ENCODE measurements at places on chromosomes 16 and 17.

- DNase-seq: no peak
Observed at GRCh38 chr17:32259586-32259985, 6.0 kb upstream of the RHBDL3 start.

- DNase-seq: no peak
Observed at GRCh38 chr17:31428111-31428510, 36.6 kb downstream of the RAB11FIP4 start.

DNA sequence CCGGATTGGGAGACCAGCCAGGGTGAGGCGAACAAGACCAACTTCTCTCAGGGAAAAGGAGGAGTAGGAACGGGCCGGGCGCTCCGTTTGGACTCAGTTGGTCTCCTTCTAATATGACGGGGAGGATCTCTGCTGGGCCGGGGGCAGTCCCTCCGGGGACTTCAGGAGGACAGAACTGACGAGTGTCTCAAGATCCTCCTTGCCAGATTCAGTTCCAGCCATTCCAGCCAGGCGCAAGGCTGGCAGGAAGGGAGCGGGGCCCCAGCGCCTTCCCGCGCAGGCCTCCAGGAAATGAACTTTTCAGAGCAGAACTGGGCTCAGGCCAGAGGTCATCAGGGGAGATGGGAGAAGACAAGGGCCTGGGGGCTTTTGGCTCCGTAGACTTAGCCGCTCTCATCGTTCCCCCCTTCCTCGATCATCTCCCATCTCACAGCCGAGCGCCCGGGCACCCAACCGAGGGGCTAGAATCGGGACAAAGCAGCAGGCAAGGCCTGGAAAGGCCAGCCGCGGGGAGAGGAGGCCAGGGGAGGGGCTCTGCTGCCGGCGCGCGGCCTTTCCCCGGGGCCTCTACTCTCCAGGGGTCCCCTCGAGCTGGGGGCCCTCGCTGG lies 1.6 kb downstream of the ZNF423 start:
- DNase-seq: no peak

DNA sequence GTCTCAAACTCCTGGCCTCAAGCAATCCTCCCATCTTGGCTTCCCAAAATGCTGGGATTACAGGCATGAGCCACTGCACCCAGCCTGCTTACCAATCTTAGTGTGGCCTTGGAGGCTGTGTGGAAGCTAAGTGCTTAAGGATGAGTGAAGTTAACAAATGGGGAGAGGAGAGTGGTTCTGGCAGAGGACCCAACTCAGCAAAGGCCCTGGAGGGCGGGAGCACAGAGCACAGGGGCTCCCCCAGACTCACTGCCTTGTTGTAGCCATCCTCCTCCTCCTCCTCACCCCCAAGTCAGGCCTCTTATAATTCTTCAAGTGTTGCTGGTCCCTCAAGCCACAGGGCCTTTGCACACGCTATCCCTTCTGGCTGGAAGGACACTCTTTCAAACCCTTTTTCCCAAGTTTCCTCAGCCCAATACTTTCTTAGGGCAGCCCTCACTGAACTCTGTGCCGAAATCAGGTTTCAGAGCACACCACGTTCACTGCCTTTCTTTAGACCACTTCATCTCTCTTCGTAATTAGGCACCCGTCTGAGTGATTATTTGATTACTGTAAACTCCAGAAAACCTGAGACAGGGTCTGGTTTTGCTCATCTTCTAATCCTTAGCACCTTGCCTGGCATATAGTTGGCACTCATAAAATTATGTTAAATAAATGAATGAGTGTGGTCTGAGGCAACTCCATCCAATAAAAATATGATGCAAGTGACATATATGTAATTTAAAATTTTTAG lies 23.4 kb downstream of the NGFR start:
- no peak for DNase-seq

GRCh38 chr17:64328036-64328858 lies 62.4 kb downstream of the PECAM1 start:
- DNase-seq: no peak

- DNase-seq: no peak
Observed at GRCh38 chr16:14955546-14956231, 18.4 kb downstream of the NPIPA1 start.

GRCh38 chr17:49557312-49558024 lies 18.2 kb upstream of the NXPH3 start:
- peak; percentile 54 for DNase-seq

DNA sequence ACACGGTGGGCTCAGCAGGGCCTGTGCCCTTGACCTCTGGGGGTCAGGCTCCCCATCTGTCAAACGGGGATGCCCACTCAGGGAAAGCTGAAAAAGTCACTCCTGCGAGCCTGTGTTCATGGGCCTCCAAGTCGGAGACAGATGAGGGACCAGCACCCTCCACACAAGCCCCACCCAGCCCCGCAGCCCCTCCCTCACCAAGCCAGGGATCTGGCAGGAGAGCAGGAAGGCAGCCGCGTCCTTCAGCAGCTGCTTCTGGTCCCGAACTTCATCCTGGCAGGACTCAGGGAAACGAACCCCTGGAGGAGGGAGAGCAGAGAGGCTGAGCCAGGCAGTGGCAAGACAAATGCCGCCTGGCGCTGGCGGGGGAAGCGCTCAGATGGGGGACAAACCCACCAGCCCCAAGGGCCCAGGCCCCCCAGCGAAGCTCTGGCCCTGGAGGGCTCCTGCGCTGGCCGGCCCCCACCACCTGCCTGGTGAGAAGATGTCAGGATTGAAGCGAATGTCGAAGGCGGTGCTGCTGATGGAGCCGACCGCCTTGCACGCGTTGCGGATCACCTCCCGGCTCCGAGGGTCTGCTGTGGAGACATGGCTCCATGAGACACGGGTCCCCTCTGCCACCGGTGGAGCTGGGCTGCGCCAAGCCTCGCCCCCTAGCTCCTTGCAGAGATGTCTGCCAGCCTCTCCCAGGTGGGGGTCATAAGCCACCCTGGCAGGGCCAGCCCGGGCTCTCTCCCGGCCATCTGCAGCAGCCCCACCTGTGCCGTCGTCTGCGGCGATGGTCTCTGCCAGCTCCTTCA lies 15.4 kb downstream of the CLUH start:
- no peak for DNase-seq

DNA sequence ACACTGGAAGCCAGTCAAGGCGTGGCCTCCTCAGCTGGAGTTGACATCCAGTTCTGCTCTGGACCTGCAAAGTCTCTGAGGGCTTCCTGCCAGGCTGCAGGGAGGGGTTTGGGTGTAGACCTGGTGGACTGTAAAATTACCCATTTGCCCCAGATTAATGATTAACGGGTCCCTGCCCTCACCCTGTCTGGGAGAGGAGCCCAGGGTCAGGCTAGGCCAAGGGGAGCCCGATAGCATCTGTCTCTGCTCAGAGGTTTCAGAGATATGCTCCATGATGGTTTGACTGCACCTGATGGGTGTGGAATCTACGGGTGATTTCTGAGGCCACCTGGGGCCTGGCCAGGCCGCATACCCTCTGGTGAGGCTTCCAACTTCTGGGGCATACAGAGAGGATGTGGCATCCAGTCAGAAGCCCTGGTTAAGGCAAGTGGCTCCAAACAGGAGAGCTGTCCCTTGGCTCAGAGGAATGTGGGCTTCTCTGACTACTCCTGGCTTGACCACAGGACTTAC lies 11.2 kb downstream of the PPY start:
- DNase-seq: no peak

- DNase-seq: no peak
Observed at GRCh38 chr16:63447121-63447520, 1410.9 kb upstream of the CDH8 start.

GRCh38 chr17:67435786-67436185 lies 58.7 kb downstream of the PITPNC1 start:
- DNase-seq: no peak

- DNase-seq: no peak
Observed at GRCh38 chr16:49670627-49671026, 185.3 kb downstream of the ZNF423 start.

- no peak for DNase-seq
Observed at GRCh38 chr17:601244-601925, 113.3 kb downstream of the VPS53 start.

DNA sequence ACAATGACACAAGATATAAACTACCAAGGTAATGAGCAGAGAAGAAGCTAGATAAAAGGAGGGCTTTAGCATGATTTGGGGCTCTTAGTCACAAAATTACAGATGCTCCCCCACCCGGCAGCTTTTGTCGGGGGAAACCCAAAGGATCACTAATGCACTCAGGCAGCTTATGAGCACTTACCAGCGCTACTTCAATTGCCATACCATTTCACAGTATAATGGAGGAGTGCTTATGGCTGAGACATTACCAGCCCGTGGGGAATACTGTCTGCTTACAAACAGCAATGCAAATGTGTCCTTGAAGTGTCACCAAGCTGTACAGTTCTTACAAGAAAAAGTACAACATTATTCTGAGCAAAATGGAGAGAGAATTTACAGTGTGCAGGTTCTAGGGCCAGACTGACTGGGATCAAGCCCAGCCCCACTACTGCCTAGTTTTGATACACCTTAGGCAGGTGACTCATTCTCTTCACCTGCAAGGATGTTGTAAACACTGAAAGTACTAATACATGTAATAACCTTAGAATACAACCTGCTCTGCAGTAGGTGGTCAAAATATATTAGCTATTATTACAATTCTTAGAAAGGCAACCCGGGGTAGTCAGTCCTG lies 16.3 kb downstream of the ANKFY1 start:
- DNase-seq: no peak

- DNase-seq: no peak
Observed at GRCh38 chr17:67853703-67854102, 28.4 kb downstream of the BPTF start.

GRCh38 chr16:10045291-10045775 lies 136.9 kb downstream of the GRIN2A start:
- no peak for DNase-seq

DNA sequence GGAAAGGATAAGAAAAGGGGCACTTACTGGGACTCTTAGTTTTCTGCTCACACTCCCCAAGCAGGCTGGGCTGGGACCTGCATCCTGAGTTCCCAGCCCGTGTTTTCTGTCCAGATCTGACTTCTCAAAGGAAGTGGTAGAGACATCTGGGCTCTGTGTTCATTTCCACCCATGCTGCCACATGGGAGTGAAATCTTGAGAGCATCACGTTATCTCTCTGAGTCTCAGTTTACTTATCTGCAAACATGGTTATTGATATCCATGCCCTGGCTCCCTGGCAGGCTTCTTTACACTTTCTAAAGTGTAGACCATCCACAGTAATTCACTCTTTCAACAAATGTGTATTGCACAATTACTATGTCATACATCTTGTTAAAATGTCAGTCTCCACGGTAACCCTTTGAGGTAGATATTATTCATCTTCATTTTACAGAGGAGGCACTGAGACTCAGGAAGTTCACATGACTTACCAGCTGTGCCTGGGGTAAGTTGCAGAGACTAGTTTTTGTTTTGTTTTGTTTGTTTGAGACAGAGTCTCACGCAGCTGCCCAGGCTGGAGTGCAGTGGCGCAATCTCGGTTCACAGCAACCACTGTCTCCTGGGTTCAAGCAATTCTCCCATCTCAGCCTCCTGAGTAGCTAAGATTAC lies 3.4 kb downstream of the ZNF688 start:
- DNase-seq: peak; percentile 74

DNA sequence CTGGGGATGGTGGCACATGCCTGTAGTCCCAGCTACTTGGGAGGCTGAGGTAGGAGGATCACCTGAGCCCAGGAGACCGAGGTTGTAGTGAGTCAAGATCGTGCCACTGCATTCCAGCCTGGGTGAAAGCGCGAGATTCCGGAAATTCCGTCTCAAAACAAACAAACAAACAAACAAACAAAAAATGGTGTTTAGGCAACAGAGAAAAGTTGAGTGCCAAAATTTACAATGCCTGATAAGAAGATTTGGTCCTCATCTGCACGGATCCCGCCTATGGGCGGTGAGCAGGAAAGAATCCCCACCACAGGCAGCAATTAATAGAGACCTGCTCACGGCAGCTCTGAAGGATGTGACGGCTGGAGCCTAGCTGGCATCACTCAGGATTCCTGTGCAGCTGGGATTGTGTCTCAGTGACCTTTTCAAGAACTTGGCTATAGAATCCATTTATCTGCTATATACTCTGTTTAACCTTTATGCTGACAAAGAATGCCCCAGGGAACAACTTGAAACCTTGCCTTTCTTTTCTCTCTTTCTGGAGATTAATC lies 14.0 kb upstream of the TEX2 start:
- no peak for DNase-seq

DNA sequence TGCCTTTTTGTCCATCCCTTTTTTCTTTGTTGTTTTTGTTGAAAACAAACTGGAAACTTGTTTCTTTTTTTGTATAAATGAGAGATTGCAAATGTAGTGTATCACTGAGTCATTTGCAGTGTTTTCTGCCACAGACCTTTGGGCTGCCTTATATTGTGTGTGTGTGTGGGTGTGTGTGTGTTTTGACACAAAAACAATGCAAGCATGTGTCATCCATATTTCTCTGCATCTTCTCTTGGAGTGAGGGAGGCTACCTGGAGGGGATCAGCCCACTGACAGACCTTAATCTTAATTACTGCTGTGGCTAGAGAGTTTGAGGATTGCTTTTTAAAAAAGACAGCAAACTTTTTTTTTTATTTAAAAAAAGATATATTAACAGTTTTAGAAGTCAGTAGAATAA lies 4.9 kb downstream of the SOX9 start:
- DNase-seq: no peak

- DNase-seq: no peak
Observed at GRCh38 chr16:87701078-87701460, 64.7 kb downstream of the KLHDC4 start.

- DNase-seq: peak; percentile 75
Observed at GRCh38 chr16:3149630-3150345, 15.0 kb downstream of the ZNF213 start.

DNA sequence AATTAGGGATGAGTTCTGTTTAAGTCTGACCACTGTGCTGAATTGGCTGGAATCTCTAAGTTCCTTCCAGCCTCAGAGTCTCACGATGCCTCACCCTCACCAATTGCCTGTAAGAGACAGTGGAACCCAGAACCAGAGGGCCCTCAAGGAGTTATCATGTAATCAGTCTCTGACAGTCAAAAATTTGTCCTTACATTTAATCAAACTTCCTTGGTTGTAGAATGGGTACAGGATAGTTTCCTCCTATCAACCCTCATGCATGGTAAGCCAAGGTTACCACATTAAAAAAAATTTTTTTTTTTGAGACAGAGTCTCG lies 83.2 kb downstream of the CDK5R1 start:
- DNase-seq: no peak

DNA sequence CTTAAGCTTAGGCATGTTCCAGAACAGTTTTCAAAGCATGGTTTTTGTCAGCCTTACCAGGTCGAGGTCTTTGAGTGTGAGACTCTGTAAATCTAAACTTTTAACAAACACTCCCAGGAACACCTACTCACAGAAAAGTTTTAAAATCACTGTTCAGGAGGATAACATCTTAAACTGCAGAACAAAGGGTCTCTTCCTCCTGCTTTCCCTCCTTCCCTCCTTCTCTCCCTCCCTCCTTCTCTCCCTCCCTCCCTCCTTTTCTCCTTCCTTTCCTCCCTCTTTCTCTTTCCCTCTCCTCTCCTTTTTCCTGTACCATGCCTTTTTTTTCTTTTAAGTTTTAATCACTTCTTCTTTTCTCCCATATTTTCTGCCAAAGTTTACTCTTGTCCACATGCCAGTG lies 153.5 kb upstream of the MAF start:
- no peak for DNase-seq
